Body of pancreas (tissue), 4 donors: ENCODE measurements at places on chromosomes 5 and 9.

DNA sequence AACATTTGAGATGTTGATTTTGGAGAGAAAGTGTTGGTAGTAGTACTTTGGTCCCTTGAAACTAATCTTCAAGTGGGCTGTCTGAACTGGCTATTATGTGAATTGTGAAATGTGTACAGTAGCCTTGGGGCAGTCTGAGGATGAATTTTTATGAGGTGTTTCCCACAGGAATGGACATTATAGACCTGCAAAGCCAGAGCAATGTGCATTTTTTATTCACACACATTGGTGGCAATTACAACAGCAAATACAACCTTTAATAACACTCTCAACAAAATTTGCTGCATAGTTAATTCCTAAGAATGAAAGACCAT, 147.0 kb downstream of the PAM start:
- no peak for DNase-seq

DNA sequence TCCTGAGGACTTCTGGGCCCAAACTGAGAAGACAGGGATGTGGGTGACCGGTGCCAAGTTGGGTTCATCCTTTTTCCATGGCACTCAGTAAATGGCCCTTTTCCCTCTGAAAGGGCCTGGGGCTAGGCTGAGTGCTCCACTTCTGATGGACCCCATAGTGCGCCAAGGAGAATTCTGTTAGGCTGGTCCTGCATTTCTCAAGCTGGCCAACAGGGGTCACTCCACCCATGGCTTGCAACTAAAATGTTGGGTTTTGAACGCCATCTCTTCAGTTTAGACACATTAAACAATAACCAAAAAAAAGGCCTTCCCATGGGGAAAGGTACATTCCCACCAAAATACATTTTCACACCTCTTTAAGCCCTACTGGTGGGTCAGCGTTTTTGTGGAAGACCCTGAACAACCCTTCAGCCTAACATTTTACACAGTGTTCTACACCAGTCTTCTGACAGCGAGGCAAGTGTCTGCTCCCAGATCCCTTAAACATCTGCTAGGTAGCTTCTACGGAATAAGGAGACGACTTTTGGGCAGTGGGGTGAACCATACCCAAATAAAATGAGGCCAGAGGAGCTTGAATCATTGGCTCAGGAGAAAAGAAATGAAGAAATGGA, 27.3 kb downstream of the CNTFR start:
- no peak for DNase-seq

GRCh38 chr5:138944527-138945322, 69.6 kb upstream of the LRRTM2 start:
- no peak for DNase-seq

- no peak for DNase-seq
Measured at GRCh38 chr5:87347841-87348240, 64.9 kb downstream of the CCNH start.

DNA sequence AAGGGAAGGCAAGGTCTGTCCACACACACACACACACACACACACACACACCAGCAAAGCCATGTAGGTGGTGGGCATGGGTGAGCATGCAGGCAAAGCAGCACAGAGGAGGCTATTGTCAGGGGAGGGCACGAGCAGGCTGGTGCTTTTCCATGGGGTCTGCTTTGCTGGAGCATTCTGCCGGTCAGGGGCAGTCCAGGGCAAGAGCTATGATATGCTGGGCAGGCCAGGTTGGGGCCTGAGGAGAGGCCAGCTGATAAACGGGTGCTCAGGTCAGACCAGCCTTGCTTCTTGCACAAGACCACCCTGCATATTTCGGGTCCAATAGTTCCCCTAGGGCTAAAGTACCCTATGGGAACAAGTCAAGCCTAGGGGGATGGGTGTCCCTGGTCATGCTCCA, 253.9 kb upstream of the DMAC1 start:
- DNase-seq: no peak

GRCh38 chr5:97728920-97729319, 545.9 kb upstream of the RIOK2 start:
- no peak for DNase-seq

- peak; percentile 54 for DNase-seq
Measured at GRCh38 chr5:78659714-78660113, 11.1 kb upstream of the LHFPL2 start.
